ENCODE measurements at places on chromosomes 1 and 21. TPM values are rescaled to one million over a fixed set of nuclear protein-coding genes. Genes with fewer than 3 reads are reported as not detected.

- peak overlapping the region; percentile 17 for H3K4me3 ChIP-seq
- H3K27ac ChIP-seq, result peak overlapping the region; percentile 61
- no peaks in the 10 kb centered on the region for H3K36me3 ChIP-seq
- DNase-seq, result no peak
- no peaks in the 10 kb centered on the region for H3K27me3 ChIP-seq
- H3K4me1 ChIP-seq, result peaks cover 34% of the 10 kb centered on the region
Measured at GRCh38 chr1:95021119-95021518, 51.6 kb downstream of the ALG14 start.

DNA sequence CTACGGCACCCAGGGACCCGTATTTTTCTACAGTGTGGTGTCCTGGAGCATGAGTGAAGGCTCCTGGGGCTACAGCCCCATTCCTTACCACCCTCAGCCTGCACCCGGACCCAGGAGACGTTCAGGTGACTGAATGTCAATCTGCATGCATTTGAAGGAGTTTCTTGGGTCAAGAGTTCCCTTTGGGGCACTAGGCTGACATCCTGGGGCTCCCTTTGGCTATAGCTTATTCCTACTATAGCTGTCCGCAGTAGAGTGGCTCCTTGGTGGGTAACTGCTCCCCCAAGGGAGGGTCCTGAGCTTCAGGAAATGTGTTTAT, 19.9 kb upstream of the LRRN2 start:
- H3K4me1 ChIP-seq, result no peaks in the 10 kb centered on the region
- H3K27ac ChIP-seq, result no peak overlapping the region
- H3K36me3 ChIP-seq, result no peaks in the 10 kb centered on the region
- no peak overlapping the region for H3K4me3 ChIP-seq

DNA sequence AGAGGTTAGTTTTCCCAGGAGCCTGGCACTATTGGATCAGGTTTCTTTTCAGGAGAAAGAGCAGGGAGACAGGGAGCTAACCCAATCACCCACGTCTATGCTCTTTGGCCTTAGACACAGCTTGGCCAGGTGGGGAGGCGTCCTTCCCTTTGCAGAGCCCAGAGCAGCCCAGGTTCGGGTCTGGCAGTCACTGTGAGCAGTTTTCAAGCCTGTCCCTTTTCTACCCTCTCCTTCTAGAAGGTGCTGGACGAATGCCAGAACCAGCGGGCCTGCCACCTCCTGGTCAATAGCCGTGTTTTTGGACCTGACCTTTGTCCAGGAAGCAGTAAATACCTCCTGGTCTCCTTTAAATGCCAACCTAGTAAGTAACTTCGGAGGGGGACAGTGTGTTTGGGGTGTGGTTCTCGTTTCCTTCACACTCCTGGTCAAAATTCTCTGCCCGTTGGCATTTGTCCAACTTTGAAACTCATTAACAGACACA, 44.9 kb downstream of the EVA1C start:
- DNase-seq, result peak; percentile 63
- peak overlapping the region; percentile 68 for H3K27ac ChIP-seq
- H3K36me3 ChIP-seq, result peaks cover 70% of the 10 kb centered on the region
- H3K4me1 ChIP-seq, result peaks cover 29% of the 10 kb centered on the region

DNA sequence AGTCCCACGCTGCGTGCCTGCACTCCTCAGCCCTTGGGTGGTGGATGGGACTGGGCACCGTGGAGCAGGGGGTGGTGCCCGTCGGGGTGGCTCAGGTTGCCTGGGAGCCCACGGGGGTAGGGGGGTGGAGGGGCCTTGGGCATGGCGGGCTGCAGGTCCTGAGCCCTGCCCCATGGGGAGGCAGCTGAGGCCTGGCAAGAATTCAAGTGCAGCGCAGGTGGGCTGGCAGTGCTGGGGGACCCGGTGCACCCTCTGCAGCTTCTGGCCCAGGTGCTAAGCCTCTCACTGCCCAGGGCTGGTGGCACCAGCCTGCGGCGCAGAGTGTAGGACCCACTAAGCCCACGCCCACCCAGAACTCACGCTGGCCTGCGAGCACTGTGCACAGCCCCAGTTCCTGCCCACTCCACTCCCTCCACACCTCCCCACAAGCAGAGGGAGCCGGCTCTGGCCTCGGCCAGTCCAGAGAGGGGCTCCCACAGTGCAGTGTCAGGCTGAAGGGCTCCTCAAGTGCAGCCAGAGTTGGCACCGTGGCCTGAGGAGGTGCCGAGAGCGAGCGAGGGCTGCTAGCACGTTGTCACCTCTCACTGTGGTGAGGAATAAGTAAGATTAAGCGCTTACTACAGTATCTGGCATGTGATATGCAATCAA, 12.8 kb downstream of the TNNI3K start:
- H3K27ac ChIP-seq, result no peak overlapping the region
- H3K27me3 ChIP-seq, result no peaks in the 10 kb centered on the region
- DNase-seq, result peak; percentile 25
- no peaks in the 10 kb centered on the region for H3K36me3 ChIP-seq
- H3K4me3 ChIP-seq, result no peak overlapping the region
- no peaks in the 10 kb centered on the region for H3K4me1 ChIP-seq

- no peak overlapping the region for H3K4me3 ChIP-seq
- peaks cover 33% of the 10 kb centered on the region for H3K4me1 ChIP-seq
- no peak overlapping the region for H3K27ac ChIP-seq
Measured at GRCh38 chr1:228098323-228098931, 4.7 kb downstream of the C1orf35 start.

DNA sequence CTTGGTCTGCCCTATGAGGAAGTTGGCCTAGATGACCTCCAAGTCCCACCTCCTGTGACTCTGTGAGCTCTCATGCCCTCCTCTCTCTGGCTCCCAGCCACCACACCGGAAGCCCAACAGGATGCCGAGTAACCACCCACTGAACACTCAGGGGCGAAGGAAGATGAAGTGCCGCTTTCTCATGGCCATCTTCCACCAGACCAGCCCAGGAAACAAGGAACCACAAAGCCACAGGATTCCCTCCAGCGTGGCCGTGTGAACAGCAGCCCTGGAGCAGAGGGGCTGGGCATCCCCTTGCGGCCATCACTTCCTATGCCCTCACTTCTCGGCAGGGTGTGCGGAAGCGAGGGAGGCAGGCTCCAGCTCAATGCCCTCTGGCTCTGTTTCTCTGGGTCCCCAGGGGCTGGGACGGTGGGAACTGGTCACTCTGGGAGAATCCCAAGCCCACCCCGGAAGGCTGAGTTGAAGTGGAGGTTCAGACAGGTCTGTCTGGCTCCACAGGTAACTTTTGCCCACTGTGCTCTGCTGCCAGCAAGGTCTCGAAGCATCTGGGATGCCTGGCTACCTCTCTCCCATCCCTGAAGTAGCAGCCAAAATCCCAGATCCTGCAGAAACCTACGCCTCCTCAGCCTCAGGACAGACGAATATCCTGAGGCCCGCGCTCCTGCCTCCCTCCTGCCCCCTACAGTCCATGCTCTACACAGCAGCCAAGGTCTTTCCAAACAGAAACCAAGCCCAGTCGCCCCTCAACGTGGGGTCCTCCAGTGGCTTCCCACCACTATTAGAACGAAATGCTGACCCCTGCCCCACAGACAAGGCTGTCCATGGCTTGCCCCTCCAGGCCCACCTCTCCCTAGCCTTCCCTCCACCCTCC, 44.2 kb upstream of the ECE1 start:
- H3K36me3 ChIP-seq, result no peaks in the 10 kb centered on the region
- H3K4me1 ChIP-seq, result peaks cover 89% of the 10 kb centered on the region
- no peaks in the 10 kb centered on the region for H3K27me3 ChIP-seq
- DNase-seq, result peak; percentile 86

DNA sequence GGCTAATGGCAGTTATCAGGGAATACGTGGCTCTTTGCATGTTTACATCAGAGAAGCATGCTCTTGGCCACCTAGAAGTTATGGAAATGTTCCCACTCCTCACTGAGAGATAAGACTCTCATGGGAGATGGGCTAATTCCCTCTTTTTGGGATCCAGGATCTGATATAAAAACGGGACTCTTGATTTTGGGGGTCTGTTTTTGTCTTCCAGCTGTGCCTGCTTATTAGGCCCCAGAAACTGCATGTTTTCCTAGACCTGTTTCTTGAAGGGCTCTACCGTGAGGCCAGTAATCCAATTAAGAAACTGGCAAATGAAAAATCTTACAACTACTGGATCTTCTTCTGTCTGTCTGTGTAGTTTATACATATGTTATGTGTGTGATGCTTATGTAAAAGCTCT, 47.0 kb upstream of the PTCH2 start:
- no peaks in the 10 kb centered on the region for H3K4me1 ChIP-seq
- H3K4me3 ChIP-seq, result no peak overlapping the region
- H3K36me3 ChIP-seq, result no peaks in the 10 kb centered on the region
- H3K27me3 ChIP-seq, result no peaks in the 10 kb centered on the region

NBPF1 gene
- total RNA-seq, result 35.3 TPM

AIRE gene
- not detected for total RNA-seq

Measured in lower lobe of right lung (tissue), 2 donors.